ENCODE measurements at places on chromosomes 12 and 14.
A peak's percentile ranks its signal among the peaks of the same experiment; 100 is the strongest.

- DNase-seq, result no peak
These were observed 71.5 kb upstream of the DCD start for GRCh38 chr12:54719691-54720090.

- no peak for DNase-seq
These were observed 8.1 kb downstream of the C14orf180 start for GRCh38 chr14:104587641-104588040.

GRCh38 chr12:57865084-57865751 lies 18.7 kb upstream of the CTDSP2 start:
- DNase-seq, result peak; percentile 44

DNA sequence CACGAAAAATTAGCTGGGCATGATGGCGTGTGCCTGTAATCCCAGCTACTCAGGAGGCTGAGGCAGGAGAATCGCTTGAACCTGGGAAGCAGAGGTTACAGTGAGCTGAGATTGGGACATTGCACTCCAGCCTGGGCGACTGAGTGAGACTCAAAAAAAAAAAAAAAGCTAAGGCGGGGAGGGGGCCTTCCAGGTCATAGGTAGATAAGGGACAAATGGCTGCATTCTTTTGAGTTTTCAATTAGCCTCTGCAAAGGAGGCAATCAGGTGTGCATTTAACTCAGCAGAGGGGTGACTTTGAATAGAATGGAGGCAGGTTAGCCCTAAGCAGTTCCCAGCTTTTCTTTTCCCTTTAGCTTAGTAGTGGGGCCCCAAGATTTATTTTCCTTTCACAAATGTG lies 743 bp upstream of the AACS start:
- DNase-seq, result no peak

GRCh38 chr14:102819747-102820330 lies 42.6 kb downstream of the TRAF3 start:
- DNase-seq, result no peak

- DNase-seq, result no peak
These were observed 221.8 kb downstream of the TMEM121 start for GRCh38 chr14:105748204-105748578.

GRCh38 chr12:49619286-49619685 lies 4.1 kb upstream of the PRPF40B start:
- no peak for DNase-seq

- no peak for DNase-seq
These were observed 204.5 kb downstream of the SLC15A4 start for GRCh38 chr12:128619263-128619662.

GRCh38 chr12:60010486-60010885 lies 414.7 kb downstream of the SLC16A7 start:
- DNase-seq, result no peak

Measured in CD4-positive, alpha-beta T cell treated with Interleukin-4 for 4 hours (primary cell).